NCI-H748 treated with DMSO at 0.1 percent for 48 hours (cell line): ENCODE measurements at places on chromosomes 2 and 18.

DNA sequence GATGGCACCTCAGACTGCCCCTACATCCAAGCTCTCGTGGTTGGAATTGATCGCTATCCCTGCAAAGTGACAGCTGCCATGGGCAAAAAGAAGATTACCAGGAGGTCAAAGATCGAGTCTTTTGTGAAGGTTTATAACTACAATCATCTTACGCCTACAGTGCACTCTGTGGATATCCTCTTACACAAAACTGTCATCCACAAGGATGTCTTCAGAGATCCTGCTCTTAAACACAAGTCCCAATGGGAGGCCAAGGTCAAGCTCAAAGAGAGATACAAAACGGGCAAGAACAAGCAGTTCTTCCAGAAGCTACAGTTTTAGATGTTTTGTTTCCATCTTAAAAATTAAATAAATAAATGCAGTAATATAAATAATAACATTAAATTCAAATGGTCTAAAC, 45.4 kb downstream of the INO80D start:
- no peak for DNase-seq

GRCh38 chr18:75208155-75208835, 644 bp downstream of the PTGR3 start:
- DNase-seq, result peak; percentile 35

DNA sequence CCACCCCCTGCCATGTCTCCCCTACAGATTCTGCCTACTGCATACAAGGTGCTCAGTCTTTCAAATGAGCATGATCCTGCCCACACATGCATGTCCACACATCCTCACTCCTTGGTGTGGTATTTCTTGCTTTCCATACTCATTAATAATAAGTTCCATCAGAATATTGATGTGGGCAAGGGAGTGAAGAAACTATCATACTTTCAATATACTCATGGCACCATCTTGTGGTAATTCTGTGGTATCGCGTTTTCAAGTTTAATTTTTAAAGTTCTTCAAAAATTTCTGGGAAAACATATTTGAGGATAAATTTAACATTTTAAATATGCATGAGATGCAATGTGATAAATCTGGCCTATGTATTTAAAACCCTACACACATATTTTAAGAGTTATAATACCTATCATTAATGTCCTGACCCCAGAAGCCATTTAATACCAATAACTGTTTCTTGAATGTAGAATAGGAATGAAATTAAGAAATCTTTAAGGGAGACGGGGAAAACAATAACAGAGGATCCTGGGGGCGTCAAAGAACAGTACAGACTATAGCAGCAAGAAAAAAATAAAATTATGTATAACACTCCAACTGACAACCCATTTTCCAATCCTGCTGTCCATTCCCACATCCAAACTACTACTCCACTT, 110.1 kb downstream of the ZNF385B start:
- peak; percentile 59 for DNase-seq

DNA sequence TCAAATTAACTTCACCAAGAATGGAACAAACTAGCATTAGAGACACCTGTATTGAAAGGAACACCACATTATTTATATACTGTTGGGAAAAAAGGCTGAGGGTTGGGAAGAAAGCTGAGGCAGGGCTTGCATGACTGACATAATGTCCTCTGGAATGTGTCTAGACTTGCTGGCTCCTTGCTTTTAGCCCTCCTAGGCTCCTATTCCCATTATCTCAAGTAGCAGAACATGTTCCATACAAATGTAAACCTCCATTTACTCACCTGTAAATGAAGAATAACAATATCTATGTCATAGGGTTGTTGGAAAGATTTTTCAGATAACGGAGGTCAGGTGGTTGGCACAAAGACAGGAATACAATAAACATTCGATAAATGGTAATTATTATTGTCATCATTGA, 976 bp upstream of the ACADL start:
- DNase-seq, result no peak

- DNase-seq, result peak; percentile 73
Observed at GRCh38 chr2:162838136-162838497, 450 bp downstream of the KCNH7 start.

- DNase-seq, result no peak
Observed at GRCh38 chr2:57703407-57703806, 343.2 kb upstream of the VRK2 start.

GRCh38 chr2:238920053-238920452, 72.2 kb downstream of the TWIST2 start:
- DNase-seq, result no peak

- no peak for DNase-seq
Observed at GRCh38 chr2:159557437-159558034, 58.8 kb downstream of the BAZ2B start.

GRCh38 chr2:126674075-126674744, 18.3 kb downstream of the GYPC start:
- no peak for DNase-seq

DNA sequence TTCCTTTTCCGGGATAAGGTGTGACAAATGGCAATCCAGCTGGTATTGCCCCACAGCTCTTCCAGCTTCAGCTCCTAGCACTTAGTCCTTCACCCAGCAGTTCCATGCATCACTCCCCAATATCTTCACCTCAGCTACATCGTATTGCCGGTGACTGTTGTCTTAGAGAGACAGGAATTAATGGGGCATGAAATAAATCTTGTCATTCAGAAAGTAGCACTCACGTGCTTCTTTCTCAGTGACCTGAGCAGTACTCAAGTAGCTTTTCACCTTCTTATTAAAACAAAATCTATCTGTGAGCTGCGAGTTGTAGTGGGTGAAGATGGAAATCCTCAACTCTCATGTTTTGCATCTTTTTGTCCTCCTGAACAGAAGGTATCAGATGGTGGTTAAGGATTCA, 72.8 kb downstream of the PTH2R start:
- no peak for DNase-seq

DNA sequence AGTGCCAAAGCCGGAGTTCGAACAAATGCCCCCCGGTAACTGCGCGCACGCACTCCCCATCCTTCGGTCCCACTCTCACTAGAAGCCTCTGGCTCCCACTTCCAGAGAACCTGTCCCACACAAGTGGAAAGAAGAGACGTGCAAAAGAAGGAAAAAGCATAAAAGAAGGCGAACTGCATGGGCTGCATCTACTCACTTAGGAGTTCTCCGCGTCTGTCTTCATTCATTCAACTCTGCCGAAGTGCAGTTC, 312 bp downstream of the NR4A2 start:
- DNase-seq, result no peak

- no peak for DNase-seq
Observed at GRCh38 chr2:64608867-64609226, 44.9 kb downstream of the SERTAD2 start.

GRCh38 chr2:136242100-136242499, 124.2 kb upstream of the CXCR4 start:
- no peak for DNase-seq

- DNase-seq, result no peak
Observed at GRCh38 chr2:216319771-216320170, 52.5 kb downstream of the MARCHF4 start.

- no peak for DNase-seq
Observed at GRCh38 chr18:77191071-77191751, 58.4 kb upstream of the GALR1 start.

GRCh38 chr18:25167612-25168410, 184.2 kb downstream of the ZNF521 start:
- no peak for DNase-seq

DNA sequence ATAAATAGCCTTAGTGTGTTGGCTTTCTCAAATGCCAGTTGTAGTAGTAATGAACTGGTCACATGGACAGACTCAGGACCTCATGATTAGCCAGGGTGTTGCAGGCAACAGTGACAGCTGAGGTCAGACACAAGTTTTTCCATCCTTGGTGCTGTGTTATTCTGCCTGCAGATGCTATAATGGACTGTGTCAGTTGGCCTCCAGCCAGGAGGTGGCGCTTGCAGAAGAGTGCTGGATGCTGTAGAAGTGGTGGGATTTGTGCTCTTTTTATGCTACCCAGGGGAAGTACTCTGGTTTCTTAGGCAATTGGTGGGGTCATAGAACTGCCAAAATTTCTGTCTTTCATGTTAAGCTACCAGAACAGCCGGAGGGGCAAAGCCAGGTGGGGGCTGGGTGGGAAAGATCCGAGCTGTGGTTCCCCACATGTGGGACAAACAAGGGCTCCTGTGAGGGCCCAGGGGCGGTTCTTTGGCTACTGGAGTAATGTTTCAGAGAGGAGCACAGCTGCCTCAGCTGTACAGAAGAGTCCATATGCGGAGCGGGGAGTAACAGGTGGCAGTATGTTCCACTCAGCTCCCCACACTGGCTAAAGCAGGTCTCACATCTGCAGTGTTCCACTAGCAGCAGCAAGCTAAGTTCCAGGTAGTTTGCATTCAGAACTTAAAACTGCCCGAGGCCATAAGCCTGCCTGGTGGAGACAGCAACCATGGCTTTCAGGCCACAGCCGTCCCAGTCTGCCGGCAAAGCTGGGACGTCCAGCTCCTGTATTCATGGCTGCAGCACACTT, 104.4 kb downstream of the GULP1 start:
- DNase-seq, result no peak

DNA sequence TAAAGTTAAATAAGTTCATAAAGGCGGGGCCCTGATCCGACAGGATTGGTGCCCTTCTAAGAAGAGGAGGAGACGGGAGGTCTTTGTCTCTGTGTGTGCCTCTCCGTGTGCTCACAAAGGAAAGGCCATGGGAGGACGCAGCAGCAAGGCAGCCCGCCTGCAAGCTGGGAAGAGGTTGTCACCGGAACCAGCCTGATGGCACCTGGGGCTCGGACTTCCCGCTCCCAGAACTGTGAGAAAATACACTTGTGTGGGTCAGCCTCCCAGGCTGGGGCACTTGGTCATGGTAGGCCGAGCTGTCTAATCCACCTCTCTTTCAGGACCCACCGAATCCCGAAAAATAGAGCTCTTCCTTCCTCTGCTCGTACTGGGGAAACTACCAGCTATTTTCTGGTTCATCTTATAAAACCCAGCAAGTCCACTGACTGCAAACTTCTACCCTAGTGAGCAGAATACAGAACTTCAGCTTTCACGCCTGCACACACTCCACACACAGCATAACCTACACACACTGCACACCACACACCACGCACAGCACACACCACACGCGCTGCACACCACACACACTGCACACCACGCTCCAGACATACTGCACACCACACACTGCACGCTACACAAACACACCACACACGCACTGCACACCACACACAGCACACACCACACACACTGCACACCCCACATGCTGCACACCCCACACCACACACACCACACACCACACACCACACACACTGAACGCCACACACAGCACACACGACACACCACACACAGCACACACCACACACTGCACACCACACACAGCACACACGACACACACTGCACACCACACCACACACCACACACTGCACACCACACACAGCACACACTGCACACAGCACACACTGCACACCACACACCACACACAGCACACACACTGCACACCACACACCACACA, 58.1 kb downstream of the ASB1 start:
- DNase-seq, result no peak

DNA sequence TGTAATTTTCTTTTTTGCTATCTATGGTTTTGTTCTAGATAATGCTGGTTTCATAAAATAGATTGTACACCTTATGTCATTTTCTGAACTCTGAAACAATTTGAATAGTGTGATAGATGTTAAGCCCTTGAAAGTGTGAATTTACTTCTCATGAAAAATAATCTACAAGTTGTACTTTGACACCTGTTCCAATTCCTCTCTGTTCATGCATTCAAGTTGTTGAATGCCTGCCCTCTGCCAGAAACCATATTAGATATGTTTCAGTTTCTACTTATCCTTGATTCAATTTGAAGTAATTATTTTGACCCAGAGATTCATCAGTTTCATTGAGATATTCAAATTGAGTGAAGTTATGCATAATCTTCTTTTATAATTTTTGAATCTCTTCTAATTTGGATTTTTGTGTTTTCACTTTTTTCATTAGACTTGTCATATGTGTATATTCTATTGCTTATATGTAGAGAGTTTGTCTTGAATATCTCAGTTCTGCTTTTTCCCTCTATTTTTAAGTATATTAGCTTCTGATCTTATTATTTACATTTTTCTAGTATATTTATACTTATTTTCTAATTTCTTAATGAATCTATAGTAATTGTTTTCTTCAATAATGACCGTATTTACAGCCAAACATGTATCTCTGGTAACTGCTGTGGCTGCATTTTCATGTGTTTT, 143.3 kb upstream of the TACR1 start:
- DNase-seq, result no peak

- DNase-seq, result no peak
Observed at GRCh38 chr2:241273210-241274020, 42.1 kb downstream of the HDLBP start.

GRCh38 chr18:56709463-56709862, 58.3 kb downstream of the WDR7 start:
- DNase-seq, result peak; percentile 7

DNA sequence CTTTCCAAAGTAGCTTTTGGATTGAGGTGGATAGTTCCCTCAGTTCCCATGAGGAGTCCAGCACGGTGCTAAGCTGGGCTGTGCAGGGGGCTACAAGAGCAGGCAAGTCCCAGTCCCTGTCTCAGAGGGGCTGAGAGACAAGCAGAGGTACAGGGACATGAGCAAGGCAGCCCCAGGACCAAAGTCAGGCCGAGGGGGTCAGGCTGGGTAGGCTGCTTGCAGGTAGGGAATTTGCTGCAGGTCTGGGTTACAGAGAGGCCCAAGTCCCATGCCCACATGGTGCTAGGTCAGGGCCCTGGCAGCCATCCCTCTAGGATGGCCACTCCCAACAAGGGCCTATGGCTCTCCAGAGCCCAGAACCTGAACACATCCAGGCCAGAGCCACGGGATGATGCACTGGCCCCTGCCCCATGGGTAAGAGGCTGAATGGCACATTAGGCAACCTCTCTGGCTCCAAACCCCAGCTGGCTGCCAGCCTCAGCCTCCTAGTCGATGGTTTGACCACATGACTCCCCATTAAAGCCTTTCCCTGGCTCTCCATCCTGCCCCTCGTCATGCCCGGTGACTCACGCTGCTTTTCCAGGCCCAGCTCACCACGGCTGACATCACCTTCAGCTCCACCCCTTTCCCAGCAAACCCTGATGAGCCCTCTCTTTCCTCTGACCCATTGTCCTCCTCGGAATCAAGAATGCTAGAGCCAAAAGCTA, 83.7 kb downstream of the SDC1 start:
- no peak for DNase-seq

- DNase-seq, result no peak
Observed at GRCh38 chr2:204226305-204226880, 289.8 kb downstream of the ICOS start.

DNA sequence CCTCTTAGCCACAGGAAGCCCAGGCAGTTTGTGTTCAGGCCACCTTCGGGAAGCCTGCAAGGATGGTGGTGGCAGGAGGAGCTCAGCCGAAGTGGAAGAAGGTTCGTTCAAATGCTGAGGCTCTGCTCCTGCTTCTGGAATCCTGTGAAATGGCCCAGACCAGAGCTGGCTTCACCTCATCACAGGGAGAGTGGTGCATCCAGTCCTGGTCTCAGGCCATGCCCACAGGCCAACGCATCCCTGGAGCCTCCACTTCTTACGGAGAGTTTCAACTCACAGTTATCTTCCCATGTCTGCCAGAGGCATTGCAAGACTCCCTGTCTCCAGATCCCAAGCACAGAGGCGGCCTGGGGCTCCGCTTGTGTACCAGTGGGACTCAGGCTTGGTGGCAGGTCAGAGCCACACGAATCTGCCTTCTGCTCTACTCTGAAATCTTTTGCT, 82.3 kb downstream of the NDUFA10 start:
- no peak for DNase-seq

GRCh38 chr2:179193759-179194394, 70.8 kb downstream of the SESTD1 start:
- no peak for DNase-seq
